AG08395 (cell line): ENCODE measurements at places on chromosomes 11 and 22.

DNA sequence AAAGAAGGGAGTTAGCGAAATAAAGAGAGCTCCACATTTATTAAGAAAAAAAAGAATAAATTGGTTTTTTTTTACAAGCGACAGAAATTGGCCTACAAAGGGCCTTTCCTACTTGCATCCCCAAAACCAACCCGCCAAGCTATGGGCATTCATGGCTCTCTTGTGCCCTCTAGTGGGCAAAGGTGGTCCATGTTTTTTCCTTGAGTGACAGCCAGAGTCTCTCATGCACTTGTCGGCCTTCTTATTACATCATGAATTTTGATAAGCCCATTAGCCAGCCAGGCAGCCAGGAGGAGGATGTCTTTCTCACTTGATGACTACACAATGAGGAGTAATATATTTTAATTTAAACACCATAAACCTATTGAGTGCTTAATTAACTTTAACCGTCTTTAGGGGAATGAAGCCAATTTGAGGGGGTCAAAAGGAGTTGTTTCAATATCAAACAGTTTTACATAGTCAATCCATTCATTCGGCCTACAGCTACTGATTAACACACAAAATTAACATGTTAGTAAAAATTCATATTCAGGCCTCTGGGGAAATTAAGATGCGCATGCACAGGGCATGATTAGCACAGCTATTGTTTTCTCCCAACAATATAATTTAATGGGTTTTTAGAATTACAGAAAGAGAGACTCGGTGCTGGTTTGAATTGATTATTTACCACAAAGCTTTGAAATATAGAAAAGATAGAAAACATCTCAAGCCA lies 85.5 kb downstream of the RCN1 start:
- DNase-seq, result peak; percentile 75

DNA sequence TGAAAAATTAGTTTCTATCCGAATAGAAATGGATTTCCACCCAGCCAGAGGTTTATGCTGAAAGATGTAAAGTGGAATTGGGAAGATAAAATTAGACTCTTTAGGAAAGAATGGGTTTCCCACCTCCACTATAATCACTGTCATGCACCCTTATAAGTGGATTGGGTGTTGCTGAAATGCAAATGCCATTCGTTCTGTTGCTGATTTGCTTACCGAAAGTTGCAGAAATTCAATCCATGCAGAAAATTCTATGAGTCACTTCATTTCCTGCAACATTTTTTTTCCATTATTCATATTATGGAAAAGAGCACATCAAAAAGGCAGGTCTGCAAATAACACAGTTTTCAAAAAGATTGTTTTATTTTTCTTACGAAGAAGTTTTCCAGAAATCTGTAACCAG lies 65.6 kb downstream of the LDLRAD3 start:
- DNase-seq, result peak; percentile 67

DNA sequence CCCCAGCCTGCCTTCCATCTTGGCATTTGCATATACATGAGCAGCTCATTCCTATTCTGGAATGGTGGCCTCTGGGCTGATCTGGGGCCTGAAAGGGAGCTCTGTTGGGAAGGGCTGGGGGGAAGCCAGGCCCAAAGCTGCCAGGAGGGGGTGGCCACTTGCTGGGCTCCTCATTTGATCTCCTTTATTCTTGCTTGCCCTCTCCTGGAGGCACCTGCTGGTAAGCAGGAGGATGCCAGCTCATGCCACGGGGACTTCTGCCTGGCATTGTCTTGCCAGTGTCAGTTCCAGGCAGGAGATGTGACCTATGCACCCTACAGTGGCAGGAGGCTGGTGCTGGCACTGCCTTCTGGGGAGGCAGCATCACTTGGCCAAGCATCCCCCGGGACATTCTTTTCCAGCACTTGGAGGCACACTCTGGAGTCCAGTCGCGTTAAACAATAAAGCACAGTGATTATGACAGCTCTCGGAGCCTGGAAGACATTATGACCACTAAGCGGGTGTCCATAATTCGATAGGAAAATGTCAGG lies 128.3 kb downstream of the NTM start:
- DNase-seq, result no peak

- DNase-seq, result peak; percentile 2
These were observed at the start of gene SHANK3 for GRCh38 chr22:50672471-50673230. Gene SHANK3 (plus strand): TSS chr22:50672823.

DNA sequence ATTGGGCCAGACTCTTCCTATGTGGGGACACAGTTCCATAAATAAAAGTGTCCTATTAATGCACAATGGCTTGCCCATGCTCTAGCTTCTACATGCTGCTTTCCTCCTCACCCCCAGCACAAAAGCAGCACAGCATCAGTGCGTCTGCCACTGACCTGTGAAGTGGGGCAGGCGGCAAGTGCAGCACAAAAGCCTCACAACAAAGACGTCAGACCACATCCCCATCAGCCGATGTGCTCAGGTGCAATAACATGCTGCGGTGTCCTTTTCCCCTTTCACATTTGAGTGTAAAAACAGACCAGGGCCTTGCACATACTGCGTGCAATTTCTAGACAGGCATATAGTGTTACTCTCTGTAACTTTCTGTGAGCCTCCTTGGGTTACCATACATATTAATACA lies 12.8 kb downstream of the DKK3 start:
- no peak for DNase-seq

- DNase-seq, result no peak
These were observed 48.1 kb downstream of the CNTN5 start for GRCh38 chr11:99068832-99069231.

- no peak for DNase-seq
These were observed 20.9 kb downstream of the LIMK2 start for GRCh38 chr22:31233001-31233400.

DNA sequence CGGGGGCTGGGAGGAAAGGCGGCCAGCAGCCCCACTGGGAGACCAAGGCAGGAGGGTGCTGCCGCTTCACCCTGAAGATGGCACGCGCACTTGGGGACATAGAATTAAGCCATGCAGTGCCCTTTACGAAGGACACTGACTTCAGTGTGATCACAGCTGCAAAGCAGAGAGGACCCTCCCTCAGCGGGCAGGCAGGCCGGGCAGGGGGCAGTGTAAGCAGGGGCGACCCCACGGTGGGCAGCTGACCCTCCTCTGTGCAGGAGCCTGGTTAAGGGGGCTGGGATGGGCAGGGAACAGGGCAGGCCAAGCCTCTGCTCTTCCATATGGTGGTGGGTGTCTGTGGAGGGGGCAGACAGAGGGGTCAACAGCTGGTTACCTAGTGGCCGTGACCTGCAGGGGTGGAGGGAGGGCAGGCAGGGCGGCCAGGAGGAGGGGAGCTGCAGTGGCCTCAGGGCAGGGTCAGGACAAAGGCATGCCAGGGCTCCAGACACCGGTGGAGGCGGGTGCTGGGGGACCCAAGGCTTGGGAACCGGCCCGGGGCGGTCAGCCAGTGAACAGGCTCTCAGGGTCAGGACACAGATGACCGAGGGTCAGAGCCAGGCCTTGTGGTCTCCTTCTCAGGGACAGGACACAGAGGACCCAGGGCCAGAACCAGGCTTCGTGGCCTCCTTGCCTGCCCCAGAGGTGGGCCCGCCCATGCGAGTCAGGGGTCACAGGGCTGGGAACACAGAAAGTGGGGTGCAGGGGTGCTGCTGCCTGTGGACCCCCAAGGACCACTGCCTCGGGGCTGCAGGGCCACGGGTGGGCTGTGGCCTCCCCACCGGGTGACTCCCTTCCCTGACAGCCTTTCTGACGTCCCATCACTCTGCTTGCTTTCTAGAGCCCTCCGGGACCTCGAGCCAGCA lies 7.2 kb downstream of the LMNTD2 start:
- no peak for DNase-seq

GRCh38 chr11:70574725-70575347 lies 176.5 kb downstream of the CTTN start:
- DNase-seq, result no peak

DNA sequence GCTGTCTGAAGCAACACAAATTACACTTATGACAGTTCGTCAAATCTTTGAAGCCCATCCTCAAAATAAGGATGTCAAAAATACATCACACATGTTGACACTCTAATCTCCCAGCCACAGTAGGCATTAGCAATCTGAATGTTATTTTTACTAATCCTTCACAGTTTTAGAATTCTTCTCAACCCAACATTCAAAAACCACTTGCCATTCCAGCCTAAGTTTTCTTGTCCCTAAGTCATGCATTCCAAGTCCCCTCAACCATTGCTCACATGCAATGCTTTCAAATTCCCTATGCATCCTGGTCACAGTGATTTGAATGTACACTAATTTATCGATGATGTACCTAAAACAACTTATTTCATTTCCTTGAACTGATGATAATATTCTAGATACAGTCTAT lies 7.5 kb downstream of the BDNF start:
- no peak for DNase-seq

DNA sequence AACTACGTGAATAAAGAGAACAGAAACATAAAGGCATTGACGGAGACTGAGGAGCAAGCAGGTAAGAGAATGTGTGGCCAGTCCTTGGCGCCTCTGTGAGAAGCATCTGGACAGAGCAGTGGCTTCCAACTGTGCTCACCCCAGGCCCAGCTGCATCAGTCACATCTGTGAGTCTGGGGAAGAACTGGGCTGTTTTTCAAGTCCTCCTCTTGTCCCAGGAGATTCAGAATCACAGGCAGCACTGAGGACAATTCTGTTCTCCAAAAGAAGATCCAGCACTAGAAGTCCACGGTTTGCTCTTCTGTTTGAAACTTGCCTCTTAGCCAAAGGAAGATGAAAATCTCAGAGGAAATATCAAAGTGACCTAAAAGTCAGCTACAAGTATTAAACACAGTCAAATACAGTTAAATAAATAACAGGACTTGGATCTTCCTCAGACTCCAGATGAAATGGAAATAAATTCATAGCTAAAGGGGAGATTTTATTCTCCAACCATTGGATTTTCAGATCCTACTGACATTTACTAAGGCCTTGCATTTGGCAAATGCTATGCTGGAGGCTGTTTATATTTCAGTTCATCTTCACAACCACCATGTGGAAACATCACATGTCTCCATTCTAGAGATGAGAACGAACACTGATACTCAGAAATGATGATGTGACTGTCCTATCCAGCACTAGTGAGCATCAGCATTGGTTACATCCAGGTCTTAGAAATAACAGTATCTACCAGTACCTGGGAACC lies 14.1 kb downstream of the FAM181B start:
- no peak for DNase-seq

GRCh38 chr22:22593964-22594656 lies 35.0 kb upstream of the PRAME start:
- peak; percentile 52 for DNase-seq

GRCh38 chr22:40216041-40216756 lies 38.5 kb downstream of the TNRC6B start:
- DNase-seq, result no peak

DNA sequence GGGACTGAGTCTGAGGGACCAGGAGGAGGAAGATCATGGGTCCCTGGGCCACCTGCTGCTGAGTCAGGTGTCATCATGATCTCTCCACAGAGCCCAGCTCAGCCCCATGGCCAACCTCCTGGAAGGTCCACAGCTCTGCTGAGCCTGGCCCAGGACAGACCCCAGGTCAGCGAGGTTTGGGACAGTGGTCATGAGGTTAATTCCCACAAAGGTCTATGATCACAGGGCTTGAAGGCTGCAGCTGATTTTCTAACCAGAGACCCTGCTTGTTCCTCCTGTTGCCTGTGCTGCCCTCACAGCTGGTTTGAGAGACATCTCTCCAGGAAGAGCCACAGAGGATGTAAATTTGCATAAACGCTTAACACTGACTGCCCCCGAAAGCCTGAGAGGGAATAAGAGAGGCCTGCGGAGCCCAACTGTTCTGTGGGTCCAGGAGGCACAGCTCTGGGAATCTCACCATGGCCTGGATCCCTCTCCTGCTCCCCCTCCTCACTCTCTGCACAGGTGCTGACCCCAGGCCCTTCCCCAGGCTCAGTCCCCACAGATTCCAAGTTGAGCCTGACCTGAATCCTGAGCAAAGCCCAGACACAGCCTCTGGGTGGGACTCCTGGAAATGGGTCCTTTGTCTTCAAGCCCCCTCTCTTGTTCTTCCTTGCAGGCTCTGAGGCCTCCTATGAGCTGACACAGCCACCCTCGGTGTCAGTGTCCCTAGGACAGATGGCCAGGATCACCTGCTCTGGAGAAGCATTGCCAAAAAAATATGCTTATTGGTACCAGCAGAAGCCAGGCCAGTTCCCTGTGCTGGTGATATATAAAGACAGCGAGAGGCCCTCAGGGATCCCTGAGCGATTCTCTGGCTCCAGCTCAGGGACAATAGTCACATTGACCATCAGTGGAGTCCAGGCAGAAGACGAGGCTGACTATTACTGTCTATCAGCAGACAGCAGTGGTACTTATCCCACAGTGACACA lies 102.8 kb downstream of the GGTLC2 start:
- DNase-seq, result no peak

GRCh38 chr11:38332046-38332445 lies 1734.0 kb upstream of the RAG2 start:
- DNase-seq, result no peak

GRCh38 chr11:101321222-101321621 lies 191.6 kb upstream of the PGR start:
- DNase-seq, result no peak

GRCh38 chr11:74437441-74438042 lies 29.8 kb downstream of the KCNE3 start:
- no peak for DNase-seq

GRCh38 chr11:64003807-64004589 lies 17.8 kb downstream of the OTUB1 start:
- no peak for DNase-seq

DNA sequence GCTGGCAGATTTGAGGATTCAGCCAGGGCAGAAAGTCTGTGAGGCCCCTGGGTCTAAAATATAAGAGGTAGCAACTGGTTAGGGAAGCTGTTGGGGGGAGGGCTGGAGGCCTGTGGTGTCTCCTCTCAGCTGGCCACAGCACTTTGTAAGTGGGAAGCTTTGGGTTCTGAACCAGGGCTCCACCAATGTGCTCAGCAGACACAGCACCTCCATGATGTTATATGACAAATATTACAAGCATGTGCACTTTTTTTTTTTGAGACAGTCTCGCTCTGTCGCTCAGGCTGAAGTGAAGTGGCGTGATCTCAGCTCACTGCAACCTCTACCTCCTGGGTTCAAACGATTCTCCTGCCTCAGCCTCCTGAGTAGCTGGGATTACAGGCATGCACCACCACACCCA lies 8.0 kb downstream of the ARHGAP1 start:
- DNase-seq, result no peak

DNA sequence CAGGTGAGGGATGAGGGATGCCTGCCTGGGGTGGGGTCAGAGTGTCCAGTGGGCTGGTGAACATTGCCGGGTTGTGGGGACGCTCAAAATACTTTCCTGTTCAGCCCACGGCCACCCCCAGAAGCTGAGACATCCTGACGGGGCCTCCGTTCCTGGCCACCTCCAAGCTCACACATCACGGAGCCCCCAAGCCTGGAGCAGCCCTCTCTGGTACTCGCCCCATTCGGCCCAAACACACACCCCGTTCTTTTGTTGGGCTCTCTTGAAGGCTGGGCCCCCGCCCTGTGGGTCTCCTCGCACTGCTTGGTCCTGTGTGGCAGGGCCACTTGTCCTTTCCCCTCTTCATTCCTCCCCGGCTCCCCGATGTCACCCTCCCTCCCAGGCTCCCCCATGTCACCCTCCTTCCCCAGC lies 442.6 kb downstream of the TBC1D22A start:
- no peak for DNase-seq
